ENCODE measurements at places on chromosomes 16 and 17. TPM values are rescaled to one million over a fixed set of nuclear protein-coding genes. Genes with fewer than 3 reads are reported as not detected.

Gene MSLN
- total RNA-seq = not detected

- no peak for DNase-seq
These were observed 221.8 kb downstream of the CDH11 start for GRCh38 chr16:64900019-64900418.

- no peak for DNase-seq
These were observed 2.1 kb downstream of the RHBDL3 start for GRCh38 chr17:32267690-32268205.

DNA sequence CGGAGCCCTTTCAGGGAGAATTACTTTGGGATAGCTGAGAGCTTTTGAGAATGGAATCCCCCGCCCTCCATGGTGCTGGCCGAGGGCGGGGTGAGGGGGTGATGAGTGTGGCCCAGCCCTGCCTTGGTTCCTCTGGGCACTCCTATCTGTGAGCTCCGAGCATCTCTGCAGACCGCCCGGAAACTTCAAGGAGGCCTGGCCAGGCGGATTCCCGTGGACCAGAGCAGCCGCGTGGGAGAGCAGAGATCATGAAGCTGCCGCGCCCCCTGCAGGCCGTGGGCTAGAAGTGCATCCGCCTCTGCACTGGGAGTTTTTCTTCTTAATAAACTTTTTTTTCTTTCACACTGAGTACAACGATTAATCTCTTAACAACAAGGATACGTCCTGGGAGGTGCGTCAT is 392.9 kb upstream of the EEF2KMT start:
- no peak for DNase-seq

- DNase-seq = no peak
These were observed 47.1 kb downstream of the CMIP start for GRCh38 chr16:81491541-81492188.

Measured in suprapubic skin (tissue), 4 donors.